SK-N-SH (cell line): ENCODE measurements at places on chromosomes 2 and 18. TPM values are rescaled to one million over a fixed set of nuclear protein-coding genes. Genes with fewer than 3 reads are reported as not detected.

GRCh38 chr2:199932312-199932855 lies 21.3 kb downstream of the C2orf69 start:
- no peak overlapping the region for H3K4me3 ChIP-seq
- H3K27me3 ChIP-seq = no peaks in the 10 kb centered on the region
- H3K27ac ChIP-seq = no peak overlapping the region
- H3K36me3 ChIP-seq = peaks cover 56% of the 10 kb centered on the region
- no peaks in the 10 kb centered on the region for H3K4me1 ChIP-seq

DNA sequence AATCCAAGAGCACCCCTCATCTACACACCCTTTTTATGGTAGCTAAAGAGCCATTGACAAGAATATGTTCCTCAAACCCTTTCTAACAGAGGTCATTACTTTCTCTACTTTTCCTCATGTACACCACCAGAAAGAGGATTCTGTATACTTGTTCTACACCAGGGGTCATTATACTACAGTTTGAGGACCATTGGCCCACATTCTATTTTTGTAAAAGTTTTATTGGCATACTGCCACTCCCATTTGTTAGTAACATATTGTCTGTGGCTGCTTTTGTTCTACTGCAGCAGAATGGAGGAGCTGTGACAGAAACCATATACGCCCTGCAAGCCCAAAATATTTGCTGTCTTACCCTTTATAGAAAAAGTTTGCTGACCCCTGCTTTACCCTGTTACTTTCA lies 14.3 kb downstream of the HTR2B start:
- H3K36me3 ChIP-seq = peaks cover 47% of the 10 kb centered on the region
- no peak for DNase-seq
- H3K4me1 ChIP-seq = peaks cover 4% of the 10 kb centered on the region; the same call in 1 of the 2 replicates
- H3K27me3 ChIP-seq = no peaks in the 10 kb centered on the region
- H3K27ac ChIP-seq = peak overlapping the region; percentile 69

DNA sequence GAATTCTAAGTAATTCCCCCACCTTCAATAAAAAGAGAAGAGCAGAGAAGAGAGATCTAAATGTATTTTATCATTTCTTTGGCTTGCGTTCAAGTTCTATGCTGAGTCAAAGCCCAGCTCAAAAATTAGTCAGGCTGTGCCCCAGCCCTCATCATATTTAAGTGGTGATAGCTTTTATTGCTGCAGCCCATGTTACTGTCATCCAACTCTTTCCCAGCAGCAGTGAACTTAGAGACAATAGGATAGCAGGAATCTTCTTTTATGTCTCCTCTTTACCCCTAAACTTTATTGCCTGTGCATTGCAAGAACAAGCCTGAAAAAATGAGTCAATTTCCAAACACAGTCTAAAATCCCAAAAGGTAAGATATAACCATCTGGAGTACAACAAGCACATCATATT lies 1599.3 kb upstream of the PIK3C3 start:
- H3K36me3 ChIP-seq = no peaks in the 10 kb centered on the region
- H3K27me3 ChIP-seq = no peaks in the 10 kb centered on the region
- no peak overlapping the region for H3K27ac ChIP-seq
- no peaks in the 10 kb centered on the region for H3K4me1 ChIP-seq
- no peak for DNase-seq

- DNase-seq = no peak
- H3K27ac ChIP-seq = no peak overlapping the region
- no peaks in the 10 kb centered on the region for H3K36me3 ChIP-seq
- H3K27me3 ChIP-seq = no peaks in the 10 kb centered on the region
- H3K4me1 ChIP-seq = no peaks in the 10 kb centered on the region
These were observed 122.6 kb upstream of the SPRED2 start for GRCh38 chr2:65554765-65555591.

DNA sequence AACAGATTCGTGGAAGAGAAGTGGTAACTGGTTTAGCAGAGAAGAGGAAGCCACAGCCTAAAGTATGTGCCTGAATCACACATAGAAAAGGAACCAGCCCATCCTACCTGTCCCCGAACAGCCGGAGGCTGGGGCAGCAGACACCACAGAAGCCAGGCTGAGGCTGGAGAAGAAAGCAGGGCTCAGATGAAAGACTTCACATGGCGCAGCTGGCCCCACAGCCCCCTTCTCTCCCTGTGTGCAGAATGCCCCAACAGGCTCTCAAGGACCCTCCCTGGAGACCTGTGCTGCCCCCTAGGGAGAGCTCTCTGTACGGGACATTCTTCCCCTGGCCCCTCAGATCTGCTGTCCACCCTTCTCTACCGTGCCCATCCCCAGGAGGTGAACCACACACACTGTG lies 83.5 kb upstream of the RAB12 start:
- no peak overlapping the region for H3K4me3 ChIP-seq
- no peaks in the 10 kb centered on the region for H3K36me3 ChIP-seq
- no peaks in the 10 kb centered on the region for H3K27me3 ChIP-seq
- no peaks in the 10 kb centered on the region for H3K4me1 ChIP-seq

SCN7A gene
- 0.02 and 0.05 TPM in 2 replicates for polyA plus RNA-seq

PRSS56 gene
- polyA plus RNA-seq = not detected in 2 replicates

NPAS2 gene
- polyA plus RNA-seq = 40.1 and 58.5 TPM in 2 replicates

LGALSL gene
- polyA plus RNA-seq = 4.9 and 6.5 TPM in 2 replicates
